Stimulated activated CD4-positive, alpha-beta T cell treated with anti-CD3 and anti-CD28 coated beads, TNF-alpha, amount 100 ng/mL, for 24 hours (primary cell): ENCODE measurements at places on chromosomes 7 and 10.

DNA sequence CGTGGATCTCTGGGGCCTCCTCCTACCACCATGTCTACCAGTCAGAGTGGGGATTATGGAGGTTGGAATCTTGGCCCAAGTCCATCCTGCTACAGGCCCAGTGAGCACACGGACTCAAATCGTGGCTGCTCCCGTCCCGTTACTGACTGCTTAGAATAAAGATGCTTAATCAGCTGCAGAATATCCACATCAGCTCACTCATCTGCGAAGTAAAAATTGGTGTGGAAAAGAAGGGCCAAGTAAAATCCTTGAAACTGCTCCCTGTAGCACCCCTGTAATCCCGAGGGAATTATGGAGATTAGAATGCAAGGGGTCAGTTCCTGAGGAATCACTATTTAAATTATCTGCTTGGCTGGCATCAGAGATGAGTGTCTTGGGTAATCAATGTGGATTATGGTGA, 13.0 kb upstream of the HTR5A start:
- no peak for DNase-seq

DNA sequence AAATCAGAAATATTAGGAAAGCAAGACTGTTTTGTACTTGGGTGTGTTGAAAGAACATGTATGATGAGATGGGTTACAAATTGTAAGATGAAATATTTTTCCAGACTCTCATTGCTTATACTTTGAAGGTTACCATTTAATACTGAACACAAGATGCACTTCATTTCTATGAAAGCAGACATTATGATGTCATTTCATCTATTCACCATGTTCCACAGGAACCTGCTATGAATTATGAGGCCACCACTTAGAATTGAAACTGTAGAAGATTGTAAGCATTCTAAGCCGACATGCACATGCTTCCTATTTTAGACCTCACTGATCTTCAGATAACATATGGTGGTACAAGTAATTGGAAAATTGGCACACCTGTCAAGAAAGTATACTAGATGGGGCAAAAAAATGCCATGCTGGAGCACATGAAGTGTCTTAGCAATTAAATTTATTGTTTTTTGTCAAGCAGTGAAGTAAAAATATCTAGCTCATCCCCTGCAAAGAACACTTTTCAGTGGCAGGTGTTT, 195.0 kb downstream of the PHF14 start:
- no peak for DNase-seq

- DNase-seq, result no peak
These were observed 119.3 kb upstream of the PRKCQ start for GRCh38 chr10:6699336-6699735.

GRCh38 chr10:132241496-132241895, 54.7 kb downstream of the DPYSL4 start:
- DNase-seq, result no peak
